ENCODE measurements at places on chromosomes 5 and 9.

DNA sequence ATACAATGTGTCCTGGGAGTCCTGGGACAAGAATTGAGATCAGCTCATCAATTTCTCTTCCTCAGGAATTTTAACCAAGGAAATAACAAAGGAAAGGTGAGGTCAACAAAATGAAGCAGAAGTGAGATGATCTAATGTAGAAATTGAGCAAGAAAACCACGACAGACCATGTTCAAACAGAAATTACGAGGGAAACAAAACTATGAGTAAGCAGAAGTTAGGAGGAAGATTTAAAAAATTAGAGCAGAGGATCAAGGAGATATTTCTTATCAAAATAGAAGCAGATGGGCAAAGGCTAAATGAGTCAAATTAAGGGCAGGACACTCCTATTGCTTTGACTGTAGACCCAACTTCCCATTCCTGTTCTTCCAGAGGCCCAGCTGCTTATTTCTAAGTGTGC is 97.4 kb downstream of the HINT1 start:
- DNase-seq, result no peak

DNA sequence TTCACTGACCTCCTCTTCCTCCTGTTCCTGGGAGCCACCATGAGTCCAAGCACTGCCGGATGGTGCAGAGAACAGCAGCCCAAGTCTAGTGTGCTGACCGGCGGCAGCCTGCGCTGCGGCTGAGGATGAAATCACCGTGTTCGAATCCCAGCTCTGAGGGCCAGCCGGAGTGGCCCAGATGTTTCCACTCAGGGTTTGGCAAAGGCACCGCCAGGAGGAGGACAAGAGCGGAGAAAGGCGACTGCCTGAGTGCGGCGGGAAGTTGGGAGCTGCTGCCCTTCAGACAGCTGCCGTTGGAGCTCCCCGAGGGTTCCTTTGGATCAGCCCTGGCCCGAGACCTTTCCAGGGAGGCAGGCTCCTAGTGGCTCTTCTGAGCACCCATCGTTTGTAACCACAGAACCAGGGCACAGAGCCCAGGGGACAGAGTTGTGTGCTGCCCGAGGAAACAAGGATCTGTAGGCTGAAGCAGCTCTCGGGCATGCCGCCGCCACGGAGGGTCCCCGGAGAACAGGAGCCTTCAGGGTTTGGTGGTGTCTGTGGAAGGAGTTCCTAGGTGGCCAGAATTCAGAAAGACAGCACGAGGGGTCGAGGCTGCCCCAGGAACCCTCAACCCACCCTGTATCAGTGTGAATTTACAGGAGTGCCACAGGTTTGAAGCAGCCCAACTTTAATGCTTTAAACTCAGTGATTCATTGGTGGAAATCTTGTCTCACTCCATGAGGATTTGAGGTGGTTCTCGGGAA is 115.6 kb upstream of the COL5A1 start:
- DNase-seq, result no peak

GRCh38 chr9:33677506-33677809 is 117.9 kb upstream of the PRSS3 start:
- no peak for DNase-seq

GRCh38 chr5:121033334-121033733 is 569.2 kb downstream of the PRR16 start:
- DNase-seq, result no peak

DNA sequence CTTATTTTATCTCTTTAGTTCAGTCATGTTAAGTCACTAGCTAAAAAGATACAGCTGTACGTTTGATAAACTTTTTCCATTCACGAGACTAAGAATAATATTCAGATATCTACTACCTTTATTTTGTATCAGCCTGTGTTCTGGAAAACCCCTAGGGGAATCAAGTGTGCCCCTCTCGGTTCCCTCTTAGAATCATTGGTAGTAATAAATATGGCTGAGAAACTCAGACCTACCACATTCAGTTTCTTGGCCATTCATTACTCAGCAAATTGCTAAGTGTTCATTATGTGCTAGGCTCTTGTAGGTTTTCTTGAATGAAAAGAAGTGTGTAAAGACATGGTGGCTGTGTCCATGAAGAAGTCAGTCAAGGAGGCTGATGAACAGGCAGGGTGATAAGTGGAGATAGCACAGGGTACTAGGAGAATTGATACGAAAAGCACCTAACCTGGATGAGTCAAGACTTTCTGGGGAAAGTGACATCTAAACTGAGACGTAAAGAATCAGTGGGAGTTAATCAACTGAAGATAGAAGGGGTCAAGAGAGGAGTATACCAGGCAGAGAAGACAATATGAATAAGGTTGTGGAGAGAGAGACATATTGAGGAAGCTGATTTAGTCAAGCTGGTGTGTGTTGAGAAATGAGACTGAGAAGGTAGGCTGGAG is 86.2 kb downstream of the CSNK1G3 start:
- no peak for DNase-seq

DNA sequence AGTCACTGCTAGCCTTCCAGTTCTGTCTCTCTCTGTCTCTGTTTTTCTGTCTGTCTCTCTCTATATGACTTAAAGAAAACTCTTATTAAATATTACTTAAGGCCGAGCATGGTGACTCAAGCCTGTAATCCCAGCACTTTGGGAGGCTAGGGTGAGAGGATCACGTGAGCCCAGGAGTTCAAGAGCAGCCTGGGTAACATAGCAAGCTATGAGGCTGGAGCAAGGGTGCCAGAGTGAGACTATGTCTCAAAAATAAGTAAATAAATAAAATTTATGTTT is 1.7 kb upstream of the GBGT1 start:
- no peak for DNase-seq

DNA sequence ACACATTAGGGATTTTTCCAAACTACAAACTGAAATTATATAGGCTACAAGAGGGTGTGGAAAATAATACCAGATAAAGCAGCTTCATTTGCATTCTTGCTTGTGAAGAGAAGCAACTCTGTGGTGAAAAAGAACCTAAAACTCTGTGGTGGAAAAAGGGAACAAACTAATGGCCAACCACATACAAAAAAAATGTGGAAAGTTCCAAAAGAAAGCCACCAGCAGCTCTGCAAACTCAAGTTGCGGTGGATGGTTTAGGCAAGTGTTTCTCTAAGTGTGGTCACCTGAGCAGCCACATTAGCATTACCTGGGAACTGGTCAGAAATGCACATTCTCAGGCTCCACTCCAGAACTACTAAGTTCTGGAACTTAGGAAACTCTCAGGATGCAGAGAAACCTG is 586.4 kb downstream of the ACTL7B start:
- DNase-seq, result no peak

- DNase-seq, result no peak
These were observed 189.0 kb downstream of the SNCAIP start for GRCh38 chr5:122501089-122501435.

DNA sequence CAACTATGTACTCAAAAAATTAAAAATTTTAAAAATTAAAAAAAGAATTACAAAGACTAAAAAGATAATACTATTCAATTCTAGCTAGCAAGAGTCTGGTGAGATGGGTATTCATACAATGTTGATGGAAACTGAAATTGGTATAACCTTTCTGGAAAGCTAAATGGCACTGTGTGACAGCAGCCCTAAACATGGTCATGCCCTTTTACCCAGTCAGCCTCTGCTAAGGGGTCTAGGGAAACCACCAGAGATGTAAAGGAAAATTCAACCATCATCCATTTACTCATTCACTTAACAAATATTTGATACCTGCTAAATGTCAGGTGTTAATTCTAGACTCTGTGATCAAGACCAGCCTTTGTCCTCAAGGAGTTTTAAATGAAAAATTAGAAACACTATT is 29.3 kb downstream of the IL31RA start:
- no peak for DNase-seq

GRCh38 chr5:314676-315487 is 6.6 kb upstream of the AHRR start:
- DNase-seq, result no peak

DNA sequence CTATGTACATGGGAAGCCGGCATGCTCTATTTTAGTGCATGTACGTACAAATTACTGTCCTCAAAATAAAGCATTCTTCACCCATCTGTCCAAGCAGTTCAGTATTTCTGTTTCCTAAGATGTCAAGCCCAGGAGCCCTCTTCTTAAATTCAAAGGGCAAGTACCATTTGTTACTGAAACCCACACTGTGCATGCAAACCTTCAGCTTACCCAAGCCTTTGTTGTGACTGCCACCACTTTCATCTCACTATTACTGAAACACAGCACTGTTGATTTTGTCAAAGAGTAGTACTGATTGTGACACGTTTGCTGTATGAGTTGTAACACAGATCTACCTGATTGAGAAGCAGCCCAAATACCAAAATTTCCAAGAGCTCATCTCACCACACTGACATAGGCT is 390.4 kb upstream of the IZUMO3 start:
- DNase-seq, result no peak

- peak; percentile 84 for DNase-seq
These were observed 68.4 kb downstream of the ANKRD33B start for GRCh38 chr5:10632110-10632761.

DNA sequence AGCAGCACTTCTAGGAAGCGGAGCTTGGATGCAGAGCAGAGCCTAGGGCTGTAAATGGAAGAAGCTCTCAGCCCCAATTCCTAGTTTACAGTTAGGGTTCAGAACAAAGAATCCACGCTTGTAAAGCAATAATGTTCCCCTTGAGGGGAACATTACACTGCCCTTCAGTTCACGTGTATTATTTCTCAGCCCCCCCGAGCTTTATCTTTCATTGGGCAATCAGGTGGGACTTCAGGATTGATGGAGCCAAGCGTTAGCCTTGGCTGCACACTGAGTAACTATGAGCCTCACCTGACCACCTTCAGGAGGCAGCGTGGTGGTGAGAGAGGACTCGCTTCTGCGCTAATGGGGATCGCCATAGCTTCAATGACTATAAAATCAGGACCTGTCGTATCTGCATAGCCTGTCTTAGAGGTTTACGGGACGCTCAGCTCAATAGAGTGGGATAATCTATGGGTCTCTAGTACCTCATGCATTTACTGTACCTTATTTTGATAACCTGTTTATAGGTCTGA is 157.0 kb upstream of the RASEF start:
- no peak for DNase-seq

DNA sequence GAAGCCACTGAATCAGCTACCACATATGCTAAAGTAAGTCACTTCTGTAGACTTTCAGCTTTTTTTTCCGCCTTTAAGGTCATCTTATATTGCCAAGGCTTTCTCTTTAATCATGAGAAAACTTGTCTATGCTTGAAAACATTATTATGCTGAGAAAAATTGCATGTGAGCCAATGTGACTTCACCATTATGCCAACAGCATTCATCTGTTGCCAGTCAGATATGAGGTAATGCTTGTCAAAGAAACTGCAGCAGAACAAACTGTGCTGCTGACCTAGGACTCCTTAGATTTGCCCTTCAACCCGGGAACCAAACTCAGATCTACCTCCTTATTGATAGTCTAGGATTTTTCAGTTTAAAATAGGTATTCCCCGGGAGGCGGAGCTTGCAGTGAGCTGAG is 34.3 kb downstream of the SLC44A1 start:
- no peak for DNase-seq

- DNase-seq, result peak; percentile 39
These were observed 157.1 kb downstream of the ARRDC3 start for GRCh38 chr5:91225848-91226686.

DNA sequence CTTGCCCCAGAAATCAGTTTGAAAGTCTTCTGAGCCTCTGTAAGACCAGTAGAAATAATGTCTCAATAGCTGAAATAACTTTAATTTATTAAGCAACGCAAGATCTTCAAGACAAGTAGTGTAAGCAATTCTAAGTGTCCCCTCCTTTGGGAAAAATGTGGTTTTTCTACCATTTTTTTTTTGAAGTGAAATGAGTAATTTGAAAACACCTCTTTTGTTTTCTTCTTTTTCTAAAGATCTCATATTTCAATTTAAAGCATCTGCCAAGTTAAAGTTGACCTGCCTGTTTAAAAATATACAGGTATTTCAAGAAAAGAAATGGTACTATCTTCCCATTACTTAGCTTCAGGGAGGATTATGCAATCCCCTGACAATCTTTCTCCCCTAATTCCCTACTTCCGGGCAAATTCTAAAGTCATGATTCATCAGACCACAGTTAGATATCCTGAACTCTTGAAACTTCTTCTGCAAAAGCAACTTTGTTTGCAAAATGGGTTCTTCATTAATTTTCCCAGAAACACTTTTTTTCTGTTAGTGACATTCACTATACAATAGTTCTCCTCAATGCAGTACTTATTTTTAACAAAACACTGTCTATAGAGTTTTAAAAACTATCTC is 7.8 kb upstream of the ANXA1 start:
- DNase-seq, result no peak

DNA sequence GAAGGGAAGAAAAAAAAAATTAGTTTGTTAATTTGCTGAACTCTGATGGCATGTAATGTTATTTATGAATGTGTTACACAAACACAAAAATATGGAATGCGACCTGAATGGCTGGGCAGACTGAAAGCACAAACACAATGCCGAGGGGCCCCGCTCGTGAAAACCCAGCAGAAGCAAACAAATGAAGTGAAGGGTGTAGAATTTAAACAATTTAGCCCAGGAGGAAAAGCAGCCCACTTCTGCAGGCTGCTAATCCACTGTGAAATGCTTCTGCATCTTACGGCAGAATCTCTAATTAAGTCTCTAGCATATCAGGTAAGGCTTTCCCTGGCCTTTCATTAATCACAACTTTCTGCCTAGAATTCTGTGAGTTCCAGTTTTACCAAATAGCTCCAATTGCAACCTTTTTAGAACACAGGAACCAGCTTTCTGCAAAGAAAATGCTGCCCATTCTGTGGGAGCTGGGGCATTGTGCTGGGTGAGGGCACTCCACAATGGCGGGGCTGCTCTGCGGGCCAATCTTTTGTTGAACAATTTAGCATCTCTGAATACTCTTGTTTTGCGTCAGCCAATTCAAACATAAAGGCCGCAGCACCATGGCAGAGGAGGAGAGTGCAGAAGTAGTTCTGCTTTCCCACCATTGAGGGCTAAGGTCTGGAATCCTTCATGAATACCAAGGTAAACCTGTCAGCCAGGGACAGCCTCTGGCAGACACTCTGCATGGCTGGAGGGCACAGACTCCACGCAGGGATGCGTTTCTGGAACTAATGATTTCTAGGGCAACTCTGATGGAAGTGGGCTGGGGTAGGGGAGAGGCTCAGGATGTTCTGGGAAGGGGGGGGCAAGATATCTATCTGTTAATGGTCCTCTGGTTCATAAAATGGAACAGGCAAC is 66.4 kb downstream of the PTCH1 start:
- no peak for DNase-seq

GRCh38 chr5:180367300-180367699 is 14.2 kb upstream of the GFPT2 start:
- DNase-seq, result no peak

DNA sequence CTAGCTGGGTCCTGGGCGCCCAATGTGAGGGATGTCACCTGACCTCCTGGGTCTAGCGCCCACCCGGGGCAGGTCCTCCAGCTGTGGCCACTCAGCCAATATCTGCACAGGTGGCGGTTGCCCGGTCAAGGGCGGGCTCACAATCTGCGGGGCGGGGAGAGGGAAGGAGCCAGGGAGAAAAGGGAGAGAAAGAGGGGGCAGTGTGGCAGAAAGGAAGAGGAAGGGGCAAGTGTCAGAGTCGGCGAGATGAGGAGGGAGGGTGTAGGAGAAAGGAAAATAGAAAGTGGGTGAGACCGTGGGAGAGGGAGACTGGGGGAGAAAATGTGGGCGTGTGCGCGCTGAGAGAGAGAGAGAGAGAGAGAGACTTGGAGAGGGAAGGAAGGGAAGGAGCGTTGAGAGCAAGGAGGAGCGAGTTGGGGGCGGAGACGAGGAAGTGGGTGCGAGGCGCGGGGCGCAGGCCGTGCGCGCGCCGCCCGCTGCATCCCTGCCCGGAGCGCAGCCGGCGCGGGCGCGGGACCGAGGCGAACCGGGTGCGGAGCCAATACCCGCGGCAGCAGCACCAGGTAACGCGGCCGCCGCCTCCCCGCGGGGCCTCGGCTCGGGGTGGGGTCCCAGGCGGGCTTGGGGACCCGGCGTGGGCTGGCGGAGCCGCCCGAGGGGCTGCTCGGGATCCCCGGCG is at the start of gene HRH2:
HRH2 (plus strand) TSS at position 479 of the 679 bp plus-strand sequence. CDS start 25,163 bp downstream, outside the sequence.
- DNase-seq, result no peak
